ENCODE measurements at places on chromosomes 6 and 20. TPM values are rescaled to one million over a fixed set of nuclear protein-coding genes. Genes with fewer than 3 reads are reported as not detected.

CCN2 gene
- 39.1 TPM for total RNA-seq

COX4I2 gene
- total RNA-seq: 6.0 TPM

PLG gene
- not detected for total RNA-seq

LHFPL5 gene
- total RNA-seq: 0.24 TPM

IMPG1 gene
- total RNA-seq: 0.68 TPM

STMND1 gene
- total RNA-seq: 19.3 TPM

Measured in testis (tissue), 5 donors.